ENCODE measurements at places on chromosomes 3 and 15.

DNA sequence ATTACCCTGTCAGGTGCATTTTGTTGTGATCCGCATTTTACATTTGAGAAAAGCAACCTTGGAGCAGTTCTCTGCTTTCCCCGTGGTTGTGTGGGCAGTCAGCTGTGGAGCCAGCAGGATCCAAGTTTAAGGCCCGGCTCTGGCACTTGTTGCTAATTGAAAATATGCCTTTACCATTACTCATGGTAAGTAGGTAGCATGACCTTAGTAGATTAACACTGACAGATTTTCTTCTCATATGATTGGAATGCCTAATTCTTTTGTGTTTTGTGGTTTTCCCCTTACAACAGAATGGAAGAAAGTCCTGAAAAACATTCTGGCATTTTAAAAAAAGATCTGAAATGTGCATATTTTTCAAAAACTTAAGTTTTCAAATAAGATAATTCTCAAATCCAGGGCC is 246.5 kb upstream of the LRRN1 start:
- no peak for DNase-seq

GRCh38 chr3:117995842-117996437 is 1038.7 kb downstream of the IGSF11 start:
- no peak for DNase-seq

- DNase-seq = no peak
Measured at GRCh38 chr15:61500951-61501620, 272.0 kb upstream of the RORA start.

DNA sequence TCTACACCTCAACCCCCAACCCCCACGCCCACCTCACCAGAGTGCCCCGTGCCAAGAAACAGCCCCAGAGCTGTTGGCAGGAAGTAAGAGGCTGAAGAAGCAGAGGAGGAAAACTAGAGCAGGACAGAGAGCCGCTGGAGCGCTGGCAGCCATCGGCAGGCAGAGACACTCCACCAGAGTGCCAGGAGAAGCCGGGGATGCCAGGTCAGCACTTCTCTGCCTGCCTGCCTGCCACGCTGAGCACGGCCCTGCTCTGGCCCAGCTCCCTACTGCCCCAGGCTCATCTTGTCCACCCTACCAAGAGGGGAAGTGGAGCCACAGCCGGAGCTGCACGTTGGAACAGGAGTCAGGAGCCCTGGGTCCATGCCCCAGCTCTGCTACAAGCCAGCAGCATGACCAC is 29.7 kb downstream of the CACNA2D2 start:
- no peak for DNase-seq

DNA sequence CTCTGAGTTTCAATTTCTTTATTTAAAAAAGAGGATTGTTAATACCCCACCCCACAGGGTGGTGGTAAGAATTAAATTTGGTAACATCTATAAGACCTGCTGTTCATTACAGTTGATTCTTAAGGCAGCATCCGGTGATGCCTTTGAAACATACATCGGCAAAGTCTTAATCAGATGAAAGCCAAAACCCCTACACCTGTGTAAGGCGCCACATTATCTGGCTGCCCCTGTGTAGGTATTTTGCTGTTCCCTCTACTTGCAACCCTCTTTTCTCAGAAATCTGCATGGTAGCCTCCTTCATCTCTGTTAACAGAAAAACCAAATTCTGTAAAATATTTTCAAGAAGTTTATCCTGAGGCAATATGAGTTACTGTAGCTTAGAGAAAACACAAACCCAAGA is 90.0 kb downstream of the ST6GAL1 start:
- DNase-seq = no peak
